SJCRH30 (cell line): ENCODE measurements at places on chromosomes 12 and 14.

DNA sequence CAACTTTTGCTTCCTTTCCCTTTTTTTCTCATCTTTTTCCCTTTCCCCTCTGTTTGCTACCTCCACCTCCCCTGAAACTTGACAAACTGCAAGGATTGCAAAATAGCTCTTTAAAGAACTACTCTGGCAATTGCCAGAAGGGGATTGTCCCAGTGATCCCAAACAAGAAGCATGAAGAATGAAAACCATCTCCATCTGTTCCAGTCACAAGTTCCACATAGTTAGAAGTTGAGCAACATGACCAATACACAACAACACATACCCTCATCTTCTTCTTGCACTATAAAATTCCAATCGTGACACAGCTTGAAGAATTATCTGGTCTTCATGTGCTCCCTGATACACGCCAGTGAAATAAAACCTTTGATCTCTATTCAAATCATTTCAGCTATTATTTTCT is 93.7 kb upstream of the USP15 start:
- no peak overlapping the region for H3K4me3 ChIP-seq
- H3K36me3 ChIP-seq: no peaks in the 10 kb centered on the region
- no peak for DNase-seq

GRCh38 chr12:131425112-131426075 is 285.5 kb upstream of the SFSWAP start:
- H3K27ac ChIP-seq: no peak overlapping the region
- H3K4me1 ChIP-seq: no peaks in the 10 kb centered on the region
- no peak for DNase-seq
- no peaks in the 10 kb centered on the region for H3K27me3 ChIP-seq
- no peak overlapping the region for H3K4me3 ChIP-seq

DNA sequence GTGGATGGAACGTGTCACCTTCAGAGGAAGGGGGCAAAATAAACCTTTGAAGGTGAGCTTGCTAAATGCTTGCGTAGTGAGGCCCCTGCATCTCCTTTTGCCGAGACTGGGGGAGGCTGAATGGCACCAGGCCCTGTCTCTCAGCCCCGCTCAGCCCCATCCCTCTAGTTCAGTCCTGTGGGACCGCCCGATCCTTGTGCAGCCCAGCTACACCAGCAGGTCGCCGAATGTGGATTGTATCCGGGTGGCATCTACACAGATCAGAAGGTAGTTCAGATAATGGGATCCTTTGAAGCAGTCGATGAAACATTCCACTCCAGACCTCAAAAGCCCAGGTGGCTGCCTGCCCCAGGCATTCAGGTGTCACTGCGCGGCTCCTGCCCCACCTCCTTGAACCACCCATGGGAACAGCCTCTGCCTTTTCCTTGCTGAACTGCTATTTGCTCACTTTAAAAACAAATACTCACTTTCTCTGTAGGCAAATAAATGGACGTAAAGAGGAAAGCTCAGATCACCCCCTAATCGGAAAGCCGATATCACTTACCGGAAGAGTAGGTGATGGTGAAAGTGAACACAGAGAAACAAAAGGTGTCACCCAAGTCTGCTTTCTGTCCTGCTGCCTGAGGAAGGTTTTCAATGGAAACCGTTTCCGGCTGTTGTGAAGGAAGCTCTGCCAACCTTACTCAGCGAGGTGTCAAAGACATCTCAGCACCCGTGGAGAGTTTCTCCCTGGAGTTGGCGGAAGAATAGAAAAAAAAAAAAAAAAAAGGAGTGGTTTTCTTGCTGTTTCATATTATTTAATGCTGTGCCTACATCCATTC is 100.3 kb upstream of the NCOR2 start:
- H3K36me3 ChIP-seq: no peaks in the 10 kb centered on the region
- peaks cover 11% of the 10 kb centered on the region for H3K4me1 ChIP-seq
- H3K27ac ChIP-seq: no peak overlapping the region

DNA sequence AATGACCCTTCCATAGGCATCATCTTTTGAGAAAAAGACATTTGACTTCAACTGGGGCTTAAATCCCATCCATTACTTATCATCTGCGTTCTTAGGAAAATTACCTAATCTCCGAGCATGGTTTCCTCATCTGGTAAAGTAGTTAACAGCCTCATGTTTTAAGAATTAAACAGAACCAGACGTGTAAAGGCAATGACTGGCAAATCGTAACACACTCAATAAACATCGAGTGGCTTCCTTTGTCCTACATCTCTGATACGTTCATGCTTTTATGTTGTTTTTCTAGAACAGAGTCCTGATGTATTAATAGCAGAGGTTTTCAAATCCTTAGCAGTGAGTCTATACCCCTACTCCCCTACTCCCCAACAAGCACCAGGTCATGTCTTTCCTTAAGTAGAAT is 189.7 kb upstream of the RGS6 start:
- H3K36me3 ChIP-seq: no peaks in the 10 kb centered on the region
- no peaks in the 10 kb centered on the region for H3K4me1 ChIP-seq
- no peak overlapping the region for H3K4me3 ChIP-seq
- no peaks in the 10 kb centered on the region for H3K27me3 ChIP-seq
- DNase-seq: no peak

DNA sequence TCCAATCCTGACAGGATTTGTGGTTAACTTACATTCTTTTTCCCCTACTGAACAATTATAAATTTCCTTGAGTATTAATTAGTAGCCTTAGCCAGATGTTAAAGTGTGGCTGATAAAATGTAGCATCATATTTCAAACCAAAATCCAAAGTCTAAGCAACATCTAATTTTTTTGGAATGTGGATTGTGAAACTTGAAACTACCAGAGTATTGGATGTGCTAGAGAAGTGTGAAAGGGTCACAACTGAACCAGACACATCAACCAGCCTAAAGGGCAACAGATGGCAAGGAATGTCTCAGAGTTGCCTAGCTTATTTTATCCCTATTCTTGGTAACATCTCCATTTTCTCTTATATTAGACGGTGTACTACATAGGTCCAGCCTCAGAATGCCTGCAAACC is 153.1 kb upstream of the DCN start:
- no peaks in the 10 kb centered on the region for H3K27me3 ChIP-seq
- H3K4me1 ChIP-seq: peaks cover 10% of the 10 kb centered on the region
- no peak overlapping the region for H3K4me3 ChIP-seq
- H3K27ac ChIP-seq: no peak overlapping the region

GRCh38 chr12:79662046-79662811 is 28.5 kb downstream of the PAWR start:
- peak; percentile 5 for DNase-seq
- H3K27ac ChIP-seq: no peak overlapping the region
- peaks cover 5% of the 10 kb centered on the region for H3K36me3 ChIP-seq
- H3K27me3 ChIP-seq: no peaks in the 10 kb centered on the region
- H3K4me1 ChIP-seq: no peaks in the 10 kb centered on the region

GRCh38 chr12:68403296-68403695 is 71.1 kb upstream of the MDM1 start:
- H3K4me3 ChIP-seq: no peak overlapping the region
- no peaks in the 10 kb centered on the region for H3K27me3 ChIP-seq
- no peaks in the 10 kb centered on the region for H3K36me3 ChIP-seq
- peaks cover 11% of the 10 kb centered on the region for H3K4me1 ChIP-seq

DNA sequence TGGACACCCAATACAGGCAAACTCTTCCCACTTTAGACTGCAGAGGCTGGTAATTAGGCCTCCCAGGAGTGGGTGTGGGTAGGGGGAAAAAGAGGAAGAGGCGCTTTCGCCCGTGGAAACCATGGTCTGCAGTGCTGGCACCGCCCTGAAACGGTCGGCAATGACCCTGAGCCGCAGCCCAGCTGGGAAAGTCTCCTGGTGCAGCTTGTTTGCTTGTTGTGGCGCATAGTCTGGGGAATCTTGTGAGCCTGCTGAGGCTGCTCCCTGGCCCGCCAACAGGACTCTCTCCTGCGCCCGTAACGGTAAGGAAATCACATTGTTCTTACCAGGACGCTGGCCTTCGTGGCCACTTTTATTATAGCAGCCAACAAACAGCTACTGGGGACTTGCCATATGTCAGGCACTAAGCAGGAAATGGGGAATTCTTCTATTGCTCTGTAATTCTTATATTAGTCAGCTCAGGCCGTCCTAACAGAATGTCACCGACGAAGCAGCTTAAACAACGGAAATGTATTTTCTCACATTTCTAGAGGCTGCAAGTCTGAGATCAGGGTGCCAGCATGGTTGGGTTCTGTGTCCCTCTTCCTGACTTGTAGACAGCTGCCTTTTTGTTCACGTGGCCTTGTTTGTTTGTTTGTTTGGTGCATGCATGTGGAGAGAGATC is 52.5 kb upstream of the RIN3 start:
- H3K4me3 ChIP-seq: no peak overlapping the region
- DNase-seq: no peak
- H3K4me1 ChIP-seq: no peaks in the 10 kb centered on the region
- H3K36me3 ChIP-seq: no peaks in the 10 kb centered on the region

DNA sequence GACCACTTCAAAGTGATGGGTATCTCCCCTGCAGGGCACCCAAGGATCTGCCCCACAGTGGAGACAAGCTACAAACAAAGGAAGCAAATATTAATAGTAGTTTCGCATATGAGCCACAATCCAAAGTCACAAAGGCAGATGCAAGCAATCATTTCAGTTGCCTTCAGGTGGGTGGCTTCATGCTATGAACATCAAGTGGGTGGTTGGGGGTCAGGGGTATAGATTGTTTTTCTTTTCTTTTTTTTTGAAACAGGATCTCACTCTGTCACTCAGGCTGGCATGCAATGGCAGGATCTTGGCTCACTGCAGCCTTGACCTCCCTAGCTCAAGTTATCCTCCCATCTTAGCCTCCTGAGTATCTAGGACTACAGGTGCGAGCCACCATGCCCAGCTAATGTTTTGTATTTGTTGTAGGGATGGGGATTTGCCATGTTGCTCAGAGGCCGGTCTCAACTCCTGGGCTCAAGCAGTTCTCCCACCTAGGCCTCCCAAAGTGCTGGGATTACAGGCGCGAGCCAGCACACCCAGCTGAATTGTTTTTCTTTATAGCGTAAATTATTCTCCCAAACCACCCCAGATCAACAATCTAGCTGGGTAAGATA is 13.4 kb upstream of the NT5DC3 start:
- H3K4me1 ChIP-seq: peaks cover 14% of the 10 kb centered on the region; the same call in 1 of the 2 replicates
- no peak for DNase-seq
- H3K27me3 ChIP-seq: no peaks in the 10 kb centered on the region
- no peak overlapping the region for H3K4me3 ChIP-seq

DNA sequence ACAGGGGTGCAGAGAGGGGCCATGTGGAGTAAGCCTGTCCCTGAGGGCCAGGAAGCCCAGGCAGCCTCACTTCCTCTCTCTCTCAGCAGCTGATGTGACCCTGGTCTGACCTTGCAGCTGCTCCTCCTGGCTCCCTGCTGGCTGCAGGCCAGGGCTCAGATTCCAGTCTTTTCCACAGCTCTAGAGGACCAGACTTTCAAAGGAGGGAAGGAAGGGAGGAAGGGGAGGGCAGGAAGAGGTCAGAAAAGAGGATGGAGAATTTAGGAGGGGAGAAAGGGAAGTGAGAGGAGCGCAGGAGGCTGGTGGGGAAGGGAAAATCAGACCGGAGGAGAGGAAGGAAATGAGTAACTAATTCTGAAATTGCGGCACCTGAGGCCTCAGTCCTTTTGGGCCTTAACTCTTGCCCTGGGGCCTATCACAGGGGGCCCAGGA is 40.9 kb upstream of the VASH1 start:
- H3K4me3 ChIP-seq: no peak overlapping the region
- peaks cover 15% of the 10 kb centered on the region for H3K4me1 ChIP-seq
- H3K27ac ChIP-seq: peak overlapping the region; percentile 69

DNA sequence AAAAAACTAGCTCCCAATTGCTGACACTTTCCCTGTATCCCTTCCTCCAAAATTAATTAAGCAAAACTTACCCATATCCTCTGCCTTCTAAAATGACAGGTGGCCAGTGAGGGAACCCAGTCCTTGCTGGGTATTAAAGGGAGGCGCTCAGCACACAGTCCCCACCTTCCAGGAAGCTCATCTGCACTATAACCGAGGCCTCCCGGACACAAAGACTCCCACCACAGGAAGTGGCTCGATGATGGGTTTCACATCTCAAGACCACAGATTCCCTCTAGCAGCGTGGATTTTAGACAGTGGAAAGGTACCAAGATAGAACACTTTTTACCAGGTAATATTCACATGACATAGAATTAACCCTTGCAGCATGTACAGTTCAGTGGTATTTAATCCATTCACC is 126.8 kb upstream of the NCOR2 start:
- DNase-seq: peak; percentile 82
- no peaks in the 10 kb centered on the region for H3K27me3 ChIP-seq
- H3K27ac ChIP-seq: peak overlapping the region; percentile 65
- no peaks in the 10 kb centered on the region for H3K36me3 ChIP-seq
- H3K4me3 ChIP-seq: no peak overlapping the region

DNA sequence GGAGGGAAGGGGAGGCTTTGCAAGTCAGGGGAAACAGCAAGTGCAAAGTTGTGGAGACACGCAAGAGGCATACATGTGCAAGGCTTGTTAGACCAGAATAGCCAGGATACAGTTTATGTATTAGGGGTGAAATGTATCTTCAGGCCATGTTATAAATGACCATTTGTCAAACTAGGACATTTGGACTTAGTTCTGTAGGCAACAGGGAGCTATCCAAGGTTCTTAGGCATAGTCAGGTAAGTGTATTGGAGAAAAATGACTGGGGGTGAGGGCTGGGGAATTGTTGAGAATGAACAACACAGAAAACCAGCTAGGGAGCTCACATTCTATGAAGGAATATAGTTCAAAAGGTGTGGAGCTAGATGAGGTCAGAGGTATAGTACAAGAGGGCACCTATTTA is 42.5 kb downstream of the TPH2 start:
- no peaks in the 10 kb centered on the region for H3K36me3 ChIP-seq
- H3K27ac ChIP-seq: no peak overlapping the region
- no peak overlapping the region for H3K4me3 ChIP-seq
- no peaks in the 10 kb centered on the region for H3K4me1 ChIP-seq
- DNase-seq: no peak

- no peaks in the 10 kb centered on the region for H3K36me3 ChIP-seq
- H3K27me3 ChIP-seq: no peaks in the 10 kb centered on the region
- no peak overlapping the region for H3K4me3 ChIP-seq
- no peak overlapping the region for H3K27ac ChIP-seq
Observed at GRCh38 chr12:34304001-34304400, 281.7 kb downstream of the ALG10 start.

- H3K4me3 ChIP-seq: no peak overlapping the region
- DNase-seq: no peak
- H3K27me3 ChIP-seq: no peaks in the 10 kb centered on the region
Observed at GRCh38 chr12:94062796-94063635, 85.4 kb upstream of the PLXNC1 start.

- H3K4me1 ChIP-seq: no peaks in the 10 kb centered on the region
- H3K4me3 ChIP-seq: no peak overlapping the region
- H3K36me3 ChIP-seq: no peaks in the 10 kb centered on the region
- peaks cover 12% of the 10 kb centered on the region for H3K27me3 ChIP-seq
Observed at GRCh38 chr12:51530208-51530607, 60.8 kb upstream of the SCN8A start.

GRCh38 chr12:92432724-92433441 is 269.9 kb upstream of the PLEKHG7 start:
- H3K4me3 ChIP-seq: no peak overlapping the region
- no peak overlapping the region for H3K27ac ChIP-seq
- no peaks in the 10 kb centered on the region for H3K27me3 ChIP-seq
- DNase-seq: no peak
- no peaks in the 10 kb centered on the region for H3K4me1 ChIP-seq

- H3K27me3 ChIP-seq: no peaks in the 10 kb centered on the region
- H3K36me3 ChIP-seq: no peaks in the 10 kb centered on the region
- no peak for DNase-seq
- H3K4me1 ChIP-seq: peaks cover 12% of the 10 kb centered on the region
Observed at GRCh38 chr12:54024581-54025305, 3.5 kb upstream of the HOXC6 start.

- H3K36me3 ChIP-seq: no peaks in the 10 kb centered on the region
- no peak overlapping the region for H3K4me3 ChIP-seq
- no peak overlapping the region for H3K27ac ChIP-seq
Observed at GRCh38 chr12:116698116-116698515, 39.8 kb downstream of the SPRING1 start.
